Activated CD4-positive, CD25-positive, alpha-beta regulatory T cell treated with anti-CD3 and anti-CD28 coated beads, Interleukin-2, amount 50 U/mL, for 24 hours (primary cell): ENCODE measurements at places on chromosomes 12 and 14.
A peak's percentile ranks its signal among the peaks of the same experiment; 100 is the strongest.

- ATAC-seq: no peak
Observed at GRCh38 chr14:86787717-86788116, 1205.3 kb downstream of the GALC start.

DNA sequence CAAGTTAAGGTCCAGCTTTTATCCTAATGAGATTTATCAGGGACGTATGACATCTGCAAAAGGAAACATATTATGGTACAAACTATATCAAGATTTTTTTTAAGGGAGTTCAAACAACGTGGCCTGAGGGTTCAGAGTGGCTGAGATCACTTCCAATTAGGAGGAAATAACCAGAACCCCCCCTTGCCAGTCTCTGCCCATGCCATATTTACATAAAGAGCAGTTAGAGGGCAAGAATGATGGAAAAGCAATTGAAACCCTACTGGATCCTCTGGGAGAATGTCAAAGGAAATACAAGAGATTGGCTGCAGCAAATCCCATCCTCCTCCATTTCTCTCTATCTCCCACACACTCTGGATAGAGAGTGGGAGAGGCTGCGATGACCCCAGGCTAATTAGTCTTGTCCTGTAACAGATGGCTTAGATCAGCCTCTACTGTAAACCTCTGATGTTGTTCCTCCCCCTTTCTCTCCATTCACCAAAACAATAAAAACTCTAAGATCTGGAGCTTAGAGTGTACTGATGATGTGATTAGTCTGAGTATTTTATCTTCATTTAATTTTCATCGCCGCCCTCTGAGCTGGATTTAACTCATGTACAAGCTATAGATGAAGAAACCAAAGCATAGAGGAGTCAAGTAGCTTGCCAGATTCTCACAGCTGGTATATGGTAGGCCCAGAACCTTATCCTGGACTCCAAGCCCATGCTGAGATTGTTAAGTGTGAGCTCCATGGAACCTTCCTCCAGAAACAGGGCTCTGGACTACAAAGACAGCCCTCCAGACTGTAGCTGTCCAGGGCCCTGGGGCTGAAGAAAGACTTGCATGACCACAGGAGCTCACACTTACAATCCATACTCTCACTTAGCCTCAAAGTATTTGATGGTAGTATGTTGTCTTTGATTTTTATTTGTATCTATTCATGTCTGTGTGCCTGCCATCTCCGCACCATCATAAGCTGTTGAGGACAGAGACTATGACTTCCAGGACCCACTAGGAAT is 54.1 kb upstream of the GNG2 start:
- no peak for ATAC-seq

GRCh38 chr14:84546236-84546635 is 983.7 kb upstream of the FLRT2 start:
- no peak for ATAC-seq

DNA sequence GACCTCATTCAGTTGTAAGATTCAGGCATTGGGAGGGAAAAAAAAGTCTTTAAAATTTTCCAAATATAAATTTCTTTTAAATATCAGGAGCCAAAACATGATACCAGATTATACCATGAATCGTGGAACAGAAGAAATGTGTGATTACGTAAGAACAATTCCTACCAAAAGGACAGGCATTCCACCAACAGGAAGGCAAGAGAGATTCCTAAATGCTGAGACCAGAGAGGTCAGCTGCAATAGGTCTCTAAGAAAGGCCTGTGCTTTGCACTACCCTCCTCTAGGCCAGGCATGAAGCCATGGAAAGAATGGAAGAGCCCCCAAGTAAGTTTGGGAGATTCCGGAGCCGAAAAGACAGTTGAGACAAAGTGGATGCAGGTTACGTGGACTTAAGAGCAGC is 83.7 kb downstream of the PTGER2 start:
- ATAC-seq: no peak

DNA sequence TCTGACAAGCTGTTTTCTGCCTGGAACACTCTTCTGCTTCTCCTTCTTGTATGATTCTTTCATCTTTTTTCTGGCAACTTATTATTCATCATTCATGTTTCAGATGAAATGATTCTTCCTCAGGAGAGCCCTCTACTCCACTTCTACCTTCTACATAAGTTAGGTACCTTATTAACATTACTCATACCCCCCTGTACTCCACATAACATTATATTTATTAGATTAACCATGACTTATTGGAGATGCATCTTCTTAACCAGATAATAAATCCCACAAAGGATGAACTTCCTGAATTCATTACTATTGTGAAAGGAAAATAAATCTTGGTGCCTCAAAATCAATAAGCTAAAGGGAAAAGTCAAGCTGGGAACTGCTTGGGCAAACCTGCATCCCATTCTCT is 1636.5 kb upstream of the FLRT2 start:
- ATAC-seq: no peak

- ATAC-seq: no peak
Observed at GRCh38 chr12:125105600-125105999, 40.4 kb downstream of the AACS start.

- peak; percentile 58 for ATAC-seq
Observed at GRCh38 chr14:100988411-100988900, 84.9 kb upstream of the RTL1 start.

DNA sequence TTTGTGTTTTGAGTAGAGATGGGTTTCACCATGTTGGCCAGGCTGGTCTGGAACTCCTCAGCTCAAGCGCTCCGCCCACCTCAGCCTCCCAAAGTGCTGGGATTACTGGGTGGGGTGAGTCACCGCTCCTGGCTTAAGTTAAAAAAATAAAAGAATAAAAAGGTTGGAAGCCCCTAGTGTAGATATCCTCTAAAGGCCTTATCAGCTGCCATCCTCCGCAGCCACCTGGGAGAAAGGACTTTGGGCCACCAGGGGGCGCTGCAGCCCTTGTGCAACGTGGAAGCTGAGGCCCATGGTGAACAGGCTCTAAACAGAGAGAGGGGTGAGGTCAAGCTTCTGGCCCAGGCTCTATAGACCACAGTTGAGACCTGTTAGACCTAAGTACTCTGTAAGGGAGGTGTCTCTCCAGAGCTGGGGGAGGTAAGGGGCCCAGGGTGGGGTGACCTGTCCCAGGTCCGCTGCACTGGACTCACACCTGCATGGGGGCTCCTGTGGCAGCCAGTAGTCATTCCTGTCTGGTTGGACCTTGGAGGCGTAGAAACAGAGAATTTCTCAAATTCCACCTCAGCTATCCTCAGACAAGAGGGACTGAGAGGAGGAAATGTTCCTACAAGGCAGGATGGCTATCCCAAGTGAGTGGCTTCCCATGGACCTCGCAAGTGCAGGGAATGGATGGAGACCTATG is 14.0 kb upstream of the RACGAP1 start:
- ATAC-seq: peak; percentile 73

- no peak for ATAC-seq
Observed at GRCh38 chr12:132014092-132014914, 64.6 kb downstream of the EP400 start.
